GM04503 (cell line): ENCODE measurements at places on chromosomes 7 and 10.

DNA sequence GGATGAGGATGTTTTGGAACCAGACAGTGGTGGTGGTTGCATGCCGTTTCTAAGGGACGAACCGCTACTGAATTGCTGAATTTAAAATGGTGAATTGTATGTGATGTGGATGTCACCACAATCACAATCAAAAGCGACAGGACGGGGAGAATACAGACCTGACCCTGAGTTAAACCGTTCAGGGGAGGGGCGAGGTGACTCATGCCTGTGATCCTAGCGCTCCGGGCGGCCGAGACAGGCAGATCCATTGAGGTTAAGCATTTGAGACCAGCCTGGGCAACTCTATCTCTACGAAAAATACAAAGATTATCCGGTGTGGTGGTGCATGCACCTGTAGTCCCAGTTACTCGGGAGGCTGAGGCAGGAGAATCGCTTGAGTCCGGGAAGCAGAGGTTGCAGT is 46.4 kb downstream of the UNCX start:
- no peak for DNase-seq

GRCh38 chr10:3624367-3624766 is 160.6 kb downstream of the KLF6 start:
- no peak for DNase-seq

DNA sequence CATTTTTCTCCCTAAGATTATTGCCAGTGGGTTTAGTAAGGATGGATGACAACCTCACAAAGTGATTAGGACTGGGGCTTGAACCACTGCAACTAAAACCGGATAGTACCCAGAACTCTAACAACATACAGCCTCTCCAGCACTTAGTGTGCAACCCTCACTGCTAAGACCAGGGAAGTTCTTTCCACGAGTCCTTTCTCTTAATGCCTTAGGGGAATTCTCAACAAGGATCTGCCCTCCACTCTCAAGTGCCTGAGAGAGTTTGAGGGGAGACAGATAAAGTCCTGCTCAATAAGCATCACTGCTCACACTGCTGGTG is 104.6 kb downstream of the NRP1 start:
- no peak for DNase-seq

GRCh38 chr7:69002416-69002815 is 595.9 kb upstream of the AUTS2 start:
- DNase-seq, result peak; percentile 64

GRCh38 chr7:98691619-98692018 is 74.5 kb downstream of the NPTX2 start:
- DNase-seq, result no peak

- no peak for DNase-seq
Measured at GRCh38 chr7:50687096-50687495, 95.6 kb downstream of the GRB10 start.

DNA sequence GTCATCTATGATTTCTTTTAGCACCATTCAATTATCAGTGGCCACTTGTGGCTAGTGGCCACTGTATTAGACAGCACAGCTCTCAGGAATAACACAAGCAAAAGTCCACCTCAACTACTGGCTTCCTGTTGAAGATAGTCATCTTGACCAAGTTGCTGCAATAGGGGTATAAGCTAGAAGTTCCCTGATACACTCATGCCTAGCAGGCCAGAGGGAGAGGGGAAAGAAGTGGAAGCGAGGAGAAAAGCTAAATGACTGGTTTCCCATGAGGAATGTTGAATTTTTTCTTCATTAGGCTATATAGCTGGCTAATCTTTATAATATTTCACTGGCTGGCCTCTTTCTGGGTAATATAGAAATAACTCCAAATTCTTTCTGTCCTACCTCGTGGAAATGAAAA is 327.5 kb upstream of the MEOX2 start:
- no peak for DNase-seq

GRCh38 chr10:11528286-11528685 is 83.2 kb downstream of the USP6NL start:
- no peak for DNase-seq

GRCh38 chr10:130053561-130053960 is 57.1 kb downstream of the C10orf143 start:
- peak; percentile 21 for DNase-seq

GRCh38 chr7:40541336-40541735 is 406.5 kb downstream of the SUGCT start:
- DNase-seq, result no peak

DNA sequence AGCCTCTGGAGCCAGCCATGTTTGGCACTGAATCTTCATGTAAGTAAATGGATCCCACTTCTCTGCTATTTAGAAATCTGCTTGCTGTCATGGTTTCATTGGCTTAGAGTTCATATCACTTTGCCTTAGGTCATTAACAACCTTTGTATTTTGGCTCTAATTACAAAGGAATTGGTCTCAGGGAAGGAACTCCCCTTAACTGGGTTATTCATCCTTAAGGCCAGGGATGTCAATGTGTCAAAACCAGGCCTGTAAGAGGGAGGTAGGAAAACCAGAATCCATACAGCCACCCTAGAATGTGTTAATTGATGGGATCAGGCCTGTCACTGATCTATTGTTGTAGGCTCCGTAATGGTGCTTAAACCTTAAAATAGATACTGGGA is 67.3 kb downstream of the ST7 start:
- DNase-seq, result no peak

DNA sequence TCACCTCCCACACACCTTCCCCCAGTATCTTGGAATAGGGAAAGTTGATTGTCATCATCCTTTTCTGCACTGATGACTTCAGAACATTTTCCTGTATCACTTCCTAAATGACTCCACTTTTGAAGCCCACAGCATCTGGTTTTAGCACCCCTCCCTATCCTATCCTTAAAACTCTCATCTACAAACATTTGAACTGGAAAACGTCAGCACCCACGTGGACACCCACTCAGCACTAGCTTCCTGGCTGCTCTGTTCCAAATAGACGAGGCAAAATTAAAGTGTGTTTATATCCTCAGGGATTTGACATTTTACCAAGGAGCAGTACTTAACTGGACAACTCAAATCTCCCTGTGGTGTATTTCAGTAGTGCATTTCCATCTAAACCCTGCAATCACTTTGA is 73.9 kb downstream of the REEP3 start:
- DNase-seq, result no peak

GRCh38 chr10:77587416-77587790 is 50.2 kb downstream of the KCNMA1 start:
- DNase-seq, result no peak

GRCh38 chr10:20986049-20986448 is 88.9 kb upstream of the NEBL start:
- DNase-seq, result no peak

DNA sequence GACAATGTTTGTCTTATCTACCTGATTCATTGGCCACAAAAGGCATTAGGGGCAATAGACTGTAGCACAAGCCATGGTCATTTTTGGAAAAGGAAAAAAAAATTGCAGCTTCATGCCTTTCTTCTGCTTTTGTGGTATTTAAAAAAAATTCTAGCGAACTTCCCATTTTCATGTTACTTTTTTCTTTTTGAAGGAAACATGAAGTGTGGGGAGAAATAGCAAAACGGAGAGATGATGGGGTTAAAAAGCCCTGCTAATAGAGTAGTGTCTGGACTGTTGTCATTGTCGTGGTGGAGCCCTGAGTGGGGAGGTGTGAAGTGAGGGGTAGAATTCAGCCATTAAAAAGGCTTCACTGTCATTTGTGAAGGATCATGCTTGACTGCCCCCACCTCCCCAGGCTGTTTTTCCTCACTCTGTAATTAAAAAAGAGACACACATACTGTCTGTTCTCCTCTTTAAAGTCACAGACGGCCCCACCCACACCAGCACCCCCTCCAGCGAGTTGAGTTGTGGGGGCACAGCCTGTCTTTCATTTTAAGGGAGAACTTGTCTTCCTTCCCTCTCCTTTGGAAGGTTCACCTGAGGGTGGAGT is 272.4 kb downstream of the CREB5 start:
- DNase-seq, result no peak

- DNase-seq, result no peak
Measured at GRCh38 chr7:6022707-6023106, 8.5 kb upstream of the ANKRD61 start.

DNA sequence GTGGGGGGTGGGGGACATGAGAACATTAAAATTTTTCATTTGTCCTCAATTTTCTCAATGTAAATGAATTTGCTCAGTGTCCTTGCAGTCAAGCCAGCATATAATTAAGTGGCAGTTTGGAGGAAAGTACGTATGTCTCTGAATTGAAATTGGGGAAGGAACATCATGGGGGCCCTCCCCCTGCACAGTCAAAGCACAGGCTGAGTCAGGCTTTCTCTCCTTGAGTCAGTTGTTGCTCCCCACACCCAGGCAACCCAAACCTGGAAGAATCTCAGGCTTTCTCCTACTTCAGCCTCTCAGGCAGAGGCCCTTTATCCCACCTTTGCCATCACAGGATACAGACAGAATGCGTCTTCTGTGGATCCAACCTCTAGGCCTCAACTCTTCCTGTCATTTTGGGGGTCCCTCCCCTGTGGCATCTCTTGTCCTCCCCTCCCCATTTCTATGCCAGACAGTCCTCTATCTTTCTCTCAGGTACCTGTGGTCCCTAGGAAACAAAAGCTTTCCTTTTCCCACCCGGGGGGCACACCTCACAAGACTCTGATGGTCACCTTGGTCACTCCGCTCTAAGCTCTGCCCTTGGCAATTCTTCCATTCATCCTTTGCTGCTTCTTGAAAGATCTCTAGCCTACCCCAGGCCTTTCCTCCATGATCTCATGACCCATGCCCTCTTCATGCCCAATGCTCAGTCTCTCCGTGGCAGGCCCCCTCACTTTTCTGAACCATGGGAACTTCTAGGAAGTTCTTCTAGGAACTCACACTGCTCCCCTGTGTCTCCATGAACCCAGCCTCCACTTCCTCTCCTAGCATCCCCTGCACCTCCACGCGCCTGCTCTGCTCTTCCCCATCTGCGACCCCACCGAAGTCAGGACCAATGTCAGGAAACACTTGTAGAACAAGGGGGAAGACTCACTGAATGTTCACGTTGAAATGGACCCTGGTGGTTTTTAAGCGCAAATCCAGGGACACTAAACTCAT is 40.4 kb downstream of the CREB3L2 start:
- no peak for DNase-seq

GRCh38 chr7:132140341-132140740 is 435.9 kb downstream of the PLXNA4 start:
- DNase-seq, result no peak

DNA sequence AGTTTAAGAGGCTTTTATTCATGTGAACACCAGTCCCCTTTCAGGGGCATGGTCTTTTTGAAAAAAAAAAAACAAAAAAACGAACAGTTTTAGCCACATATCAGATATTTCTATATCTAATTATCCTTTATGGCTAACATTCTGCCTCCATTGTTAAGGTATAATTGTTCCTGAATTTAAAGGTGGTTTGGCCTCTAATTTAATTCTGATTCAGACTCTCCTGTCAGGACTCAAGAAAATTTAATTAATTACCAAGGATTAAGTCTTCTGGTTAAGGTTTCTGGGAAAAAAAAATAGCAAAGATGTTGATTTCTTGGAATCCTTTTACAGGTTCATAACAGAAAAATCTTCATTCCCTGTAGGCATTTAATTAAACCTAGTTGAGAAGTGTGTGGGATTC is 27.4 kb downstream of the COL1A2 start:
- DNase-seq, result no peak

GRCh38 chr7:135602304-135602703 is 44.6 kb downstream of the NUP205 start:
- DNase-seq, result no peak

DNA sequence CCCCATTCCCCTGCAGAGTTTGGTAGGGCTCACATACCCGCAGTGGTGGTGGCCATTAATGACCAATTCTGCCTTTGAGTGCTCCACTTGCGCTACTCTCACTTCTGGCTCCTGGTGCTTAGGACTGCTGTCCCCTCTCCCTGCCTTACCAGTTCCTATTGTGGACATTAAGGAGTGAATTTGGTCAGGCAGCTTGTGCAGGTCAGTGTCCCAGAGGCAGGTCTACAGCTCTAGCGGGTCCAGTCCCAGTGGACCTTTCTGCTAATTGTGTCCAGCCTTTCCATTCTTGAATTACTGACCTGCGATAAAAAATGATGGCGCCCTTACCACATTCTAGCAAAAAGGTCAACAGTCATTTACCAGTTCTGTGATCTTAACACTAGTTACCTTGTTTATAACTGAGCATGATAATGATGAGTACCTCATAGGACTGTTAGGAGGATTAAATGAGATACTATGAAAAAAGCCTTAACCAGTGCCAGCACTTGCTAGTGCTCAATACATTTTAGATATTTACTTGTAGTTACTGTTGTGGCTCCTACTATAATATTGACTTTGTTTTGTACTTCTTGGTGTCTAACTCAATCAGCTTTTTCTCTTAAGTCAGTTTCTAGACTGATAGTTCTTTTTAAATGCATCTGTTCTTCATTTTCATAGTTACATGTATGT is 14.1 kb downstream of the ST7 start:
- no peak for DNase-seq

DNA sequence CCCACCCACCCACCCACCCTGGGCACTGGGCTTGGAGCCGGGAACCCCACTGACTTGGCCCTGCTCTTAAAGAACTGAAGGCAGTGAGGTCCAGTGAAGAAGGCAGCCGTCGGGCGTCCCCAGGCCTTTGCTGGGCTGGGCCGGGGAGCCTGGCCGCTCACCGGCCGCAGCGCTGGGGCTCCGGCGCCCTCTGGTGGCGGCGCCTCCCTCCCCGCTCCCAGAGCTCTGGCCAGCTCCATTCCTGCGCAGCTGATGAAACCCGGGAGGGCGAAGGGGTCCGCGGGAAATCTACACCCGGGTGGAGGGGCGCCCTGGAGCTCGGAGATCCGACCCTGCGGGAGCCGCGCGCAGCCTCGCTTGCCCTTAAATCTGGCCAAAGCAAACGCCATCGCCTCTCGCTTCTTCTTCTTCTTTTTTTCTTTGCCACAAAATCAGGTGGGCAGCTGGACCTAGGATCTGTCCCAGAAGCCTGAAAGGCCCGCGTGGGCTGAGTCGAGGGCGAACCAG is 1.7 kb upstream of the CXCL12 start:
- no peak for DNase-seq

- peak; percentile 72 for DNase-seq
Measured at GRCh38 chr7:23470330-23471105, at the start of gene IGF2BP3. TSS of gene IGF2BP3 (minus strand) at chr7:23470491. CDS start at chr7:23470110, 381 bp downstream.

- DNase-seq, result no peak
Measured at GRCh38 chr10:91860885-91861284, 48.4 kb downstream of the FGFBP3 start.

GRCh38 chr10:129725011-129725410 is 239.1 kb downstream of the EBF3 start:
- no peak for DNase-seq

DNA sequence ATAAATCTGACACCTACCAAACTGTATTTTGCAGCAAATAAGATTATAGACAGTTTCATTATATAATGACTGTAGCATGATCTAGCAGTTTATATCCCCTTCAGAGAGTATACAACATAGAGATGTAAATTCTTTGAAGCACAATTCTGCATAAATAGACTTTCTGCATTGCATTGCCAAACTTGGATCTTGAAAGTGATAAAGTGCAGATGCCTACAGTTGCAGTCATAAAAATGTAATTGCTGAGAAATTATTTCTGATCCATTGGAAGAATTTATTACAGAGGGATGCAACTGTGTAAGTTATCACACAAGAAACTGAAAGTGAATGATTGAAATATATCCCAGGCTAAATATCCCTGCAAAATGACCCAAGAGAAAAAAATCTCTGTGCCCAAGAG is 65.1 kb downstream of the CTNNA3 start:
- no peak for DNase-seq
